GDM1 (cell line): ENCODE measurements at places on chromosomes 1 and 21.

DNA sequence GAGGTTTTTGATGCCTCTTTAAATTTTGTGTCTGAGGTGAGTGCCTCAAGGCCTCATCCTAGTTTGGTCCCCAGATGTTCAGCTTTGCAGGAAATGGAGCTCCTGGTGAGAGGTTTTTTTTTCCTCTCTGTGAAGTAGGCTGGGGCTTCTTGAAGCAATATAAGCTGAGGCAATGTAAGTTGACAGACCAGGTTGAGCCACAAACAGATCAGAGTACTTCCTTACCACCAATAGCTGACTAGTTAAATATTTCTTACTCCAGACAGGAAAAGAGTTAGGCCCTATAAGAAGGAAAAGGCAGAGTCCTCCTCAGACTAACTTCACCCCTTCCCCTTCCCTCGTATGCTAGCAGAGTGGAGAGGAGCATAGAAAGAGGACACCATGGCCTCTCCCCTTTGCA lies 341.0 kb downstream of the LMO4 start:
- no peak for DNase-seq

GRCh38 chr1:36168514-36168913 lies 12.6 kb downstream of the MAP7D1 start:
- DNase-seq, result no peak

GRCh38 chr1:171590022-171590421 lies 32.0 kb upstream of the MYOCOS start:
- DNase-seq, result no peak

DNA sequence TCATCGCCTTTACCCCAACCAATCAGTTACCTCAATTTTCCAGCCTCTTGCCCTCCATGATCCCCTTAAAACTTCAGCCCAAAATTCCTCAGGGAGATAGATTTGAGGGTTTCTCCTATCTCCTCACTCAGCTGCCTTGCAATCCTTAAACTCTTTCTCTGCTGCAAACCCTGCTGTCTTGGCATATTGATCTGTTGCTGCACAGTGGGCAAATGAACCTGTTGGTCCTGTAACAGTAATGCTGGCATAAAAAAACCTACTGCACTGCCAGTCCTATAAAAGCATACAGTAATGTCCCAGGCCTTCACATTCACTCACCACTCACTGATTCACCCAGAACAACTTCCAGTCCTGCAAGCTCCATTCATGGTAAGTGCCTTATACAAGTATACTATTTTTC lies 5.1 kb upstream of the TEDDM1 start:
- no peak for DNase-seq

DNA sequence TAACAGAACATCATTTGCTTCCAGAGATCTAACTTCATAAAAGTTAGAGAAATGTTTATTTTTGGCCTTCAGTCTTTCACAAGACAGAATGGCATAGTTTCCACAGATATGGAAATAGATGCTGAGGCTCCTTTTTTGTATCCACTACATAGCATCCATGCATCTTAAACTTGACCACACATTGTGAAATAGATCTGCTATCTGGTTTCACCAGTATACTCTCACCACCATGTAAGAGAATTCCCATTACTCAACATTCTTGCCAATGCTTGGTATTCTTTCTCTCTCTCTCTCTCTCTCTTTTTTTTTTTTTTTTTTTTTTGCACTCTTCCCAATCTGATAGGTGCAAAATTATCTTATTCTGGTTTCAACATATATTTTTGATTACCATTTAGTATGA lies 52.1 kb upstream of the PRMT6 start:
- no peak for DNase-seq

- no peak for DNase-seq
Observed at GRCh38 chr1:243549791-243550190, 293.9 kb downstream of the SDCCAG8 start.
